ENCODE measurements at places on chromosomes 1 and 21.

GRCh38 chr21:21297211-21297610, 299.0 kb downstream of the NCAM2 start:
- DNase-seq, result no peak

GRCh38 chr1:235074523-235075047, 54.1 kb downstream of the TOMM20 start:
- DNase-seq, result no peak

- no peak for DNase-seq
Observed at GRCh38 chr1:116323491-116323890, 49.6 kb upstream of the ATP1A1 start.

DNA sequence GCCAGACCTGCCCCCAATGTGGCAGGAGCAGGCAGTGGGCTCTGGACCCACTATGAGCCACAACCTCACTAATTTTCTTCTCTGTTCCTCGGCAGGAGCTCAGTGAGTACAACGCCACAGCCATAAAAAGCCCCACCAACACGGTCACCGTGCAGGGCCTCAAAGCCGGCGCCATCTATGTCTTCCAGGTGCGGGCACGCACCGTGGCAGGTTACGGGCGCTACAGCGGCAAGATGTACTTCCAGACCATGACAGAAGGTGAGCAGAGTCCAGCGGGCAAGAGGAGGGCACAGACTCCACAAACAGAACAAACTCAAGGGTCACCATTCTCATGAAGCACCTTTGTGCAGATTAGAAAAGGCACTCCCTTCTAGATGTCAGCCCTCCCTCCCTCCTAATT, 79.9 kb downstream of the LACTBL1 start:
- DNase-seq, result no peak

DNA sequence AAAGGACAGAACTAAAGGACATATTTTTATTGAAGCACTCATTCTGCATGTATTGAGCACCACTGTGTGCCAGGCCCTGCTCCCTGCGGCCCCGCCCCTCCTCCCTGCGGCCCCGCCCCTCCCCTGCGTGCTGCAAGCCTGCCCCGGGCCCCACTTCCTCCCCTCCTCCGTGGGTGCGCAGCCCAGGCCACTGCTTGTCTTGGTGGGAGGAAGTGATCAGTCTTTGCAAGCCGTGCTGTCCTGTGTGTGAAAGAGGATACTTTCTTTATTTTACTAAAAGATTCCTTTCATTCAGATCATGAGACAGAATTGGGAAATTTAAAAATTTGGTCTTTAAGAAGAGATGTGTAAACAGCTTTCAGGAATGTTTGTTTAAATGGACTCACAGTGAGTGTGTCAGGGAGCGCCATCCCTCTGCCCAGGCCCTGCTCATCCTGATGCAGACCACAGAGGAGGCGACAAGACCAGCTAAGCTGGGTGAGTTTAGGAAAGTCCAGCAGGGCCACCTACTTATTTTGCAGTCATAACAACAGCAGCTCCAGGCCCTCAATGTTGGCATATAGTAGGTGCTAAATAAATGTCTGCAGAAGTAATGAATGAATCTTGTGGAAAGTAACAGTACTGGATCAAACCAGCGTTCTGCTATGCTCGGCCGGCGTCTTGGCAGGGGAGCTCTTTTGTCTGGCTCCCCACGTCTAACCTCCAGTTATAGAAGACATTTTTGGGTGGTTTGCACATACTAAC, 88.3 kb upstream of the SELENON start:
- DNase-seq, result no peak

- DNase-seq, result no peak
Observed at GRCh38 chr21:44995343-44995941, 55.6 kb downstream of the SLX9 start.

DNA sequence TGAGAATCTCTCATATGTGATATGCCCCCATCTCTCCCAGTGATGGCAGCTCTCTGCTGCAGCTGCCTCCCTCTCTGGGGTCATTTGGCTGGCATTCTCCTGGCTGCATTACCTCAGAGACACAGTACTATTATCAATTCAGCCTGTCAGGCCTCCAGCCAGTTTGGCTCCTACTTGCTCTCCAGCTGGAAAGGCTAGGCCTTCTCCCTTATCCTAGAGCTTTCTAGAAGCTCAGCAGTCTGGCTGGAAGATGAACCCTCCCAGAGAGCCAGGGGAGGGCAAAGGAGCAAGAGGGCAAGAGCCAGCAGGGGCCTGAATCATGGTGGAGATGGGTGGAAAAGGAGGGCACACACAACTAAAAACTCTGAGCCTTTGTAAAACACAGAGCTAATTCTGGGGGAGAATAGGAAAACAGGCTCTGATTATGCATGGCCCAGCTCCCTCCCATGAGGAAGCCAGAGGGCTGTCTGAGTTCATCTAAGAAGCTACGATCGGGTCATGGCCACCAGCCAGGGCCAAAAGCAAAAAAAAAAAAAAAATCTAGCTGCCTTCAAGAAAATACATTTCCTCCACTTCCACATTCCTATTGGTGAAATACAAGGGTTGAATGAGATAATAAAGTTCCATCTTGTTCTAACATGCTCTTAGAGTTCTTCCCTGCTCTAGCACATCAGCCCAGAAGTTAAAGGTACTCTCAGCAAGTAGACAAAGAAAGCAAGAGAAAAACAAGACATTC, 8.8 kb downstream of the LAMB3 start:
- DNase-seq, result no peak

- no peak for DNase-seq
Observed at GRCh38 chr1:46345281-46345680, 4.7 kb downstream of the NSUN4 start.

GRCh38 chr1:241611063-241611462, 29.1 kb downstream of the CHML start:
- DNase-seq, result peak; percentile 37

DNA sequence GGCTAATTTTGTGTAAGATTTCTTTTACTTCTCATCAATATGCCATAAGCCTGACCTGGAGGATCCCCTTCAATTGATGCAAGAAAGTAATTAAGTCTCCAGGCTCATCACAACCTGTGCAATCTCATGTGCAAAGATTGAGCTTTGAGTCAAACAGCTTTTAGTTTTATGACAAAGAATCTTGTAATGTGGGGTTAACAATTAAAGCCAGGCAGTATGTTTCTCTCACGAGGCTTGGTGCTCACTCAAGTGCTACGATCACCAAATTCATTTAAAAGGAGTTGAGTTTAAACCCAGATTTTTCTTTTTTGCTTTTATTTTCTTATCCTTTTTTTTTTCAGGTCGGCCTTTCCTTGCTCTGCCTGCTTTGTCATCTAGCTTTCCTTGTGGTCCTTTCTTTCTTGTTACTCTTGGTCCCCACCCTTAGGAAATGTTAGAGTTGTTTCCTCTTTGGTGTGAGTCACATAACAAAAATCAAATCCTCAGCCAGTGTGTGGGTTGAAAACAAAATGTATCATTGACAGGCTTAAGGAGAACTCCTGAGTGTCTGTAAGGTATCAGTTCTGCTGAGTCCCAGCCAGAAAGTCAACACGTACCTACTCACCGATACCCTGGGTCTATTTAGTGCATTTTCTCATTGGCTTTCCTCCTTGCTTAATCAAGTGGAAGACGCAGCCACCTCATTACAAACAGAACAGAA, 1037.2 kb downstream of the ADGRL2 start:
- DNase-seq, result no peak

All from GM12864 (cell line).